ENCODE measurements at places on chromosomes 2 and 18.
A peak's percentile ranks its signal among the peaks of the same experiment; 100 is the strongest.

DNA sequence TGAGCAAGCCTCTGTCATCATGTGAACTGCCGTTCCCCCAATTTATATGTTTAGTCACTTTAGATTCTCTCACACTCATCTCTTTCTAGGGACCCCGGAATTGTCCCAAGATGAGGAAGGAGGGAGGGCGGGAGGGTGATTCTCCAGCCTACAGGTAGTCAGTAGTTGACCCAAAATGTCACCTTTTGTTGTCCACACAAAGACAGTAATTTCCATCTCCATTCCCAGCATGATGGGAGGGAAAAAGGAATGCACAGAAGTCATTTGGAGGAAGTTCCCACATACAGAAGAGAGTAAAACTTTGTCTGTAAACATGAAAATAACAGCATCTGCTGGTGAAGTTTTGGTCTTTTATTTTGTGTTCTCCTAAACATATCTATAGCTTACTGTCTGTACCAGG is 222.9 kb downstream of the KLHL29 start:
- no peak for DNase-seq

- DNase-seq, result no peak
Observed at GRCh38 chr2:144143294-144144151, 376.4 kb downstream of the ZEB2 start.

DNA sequence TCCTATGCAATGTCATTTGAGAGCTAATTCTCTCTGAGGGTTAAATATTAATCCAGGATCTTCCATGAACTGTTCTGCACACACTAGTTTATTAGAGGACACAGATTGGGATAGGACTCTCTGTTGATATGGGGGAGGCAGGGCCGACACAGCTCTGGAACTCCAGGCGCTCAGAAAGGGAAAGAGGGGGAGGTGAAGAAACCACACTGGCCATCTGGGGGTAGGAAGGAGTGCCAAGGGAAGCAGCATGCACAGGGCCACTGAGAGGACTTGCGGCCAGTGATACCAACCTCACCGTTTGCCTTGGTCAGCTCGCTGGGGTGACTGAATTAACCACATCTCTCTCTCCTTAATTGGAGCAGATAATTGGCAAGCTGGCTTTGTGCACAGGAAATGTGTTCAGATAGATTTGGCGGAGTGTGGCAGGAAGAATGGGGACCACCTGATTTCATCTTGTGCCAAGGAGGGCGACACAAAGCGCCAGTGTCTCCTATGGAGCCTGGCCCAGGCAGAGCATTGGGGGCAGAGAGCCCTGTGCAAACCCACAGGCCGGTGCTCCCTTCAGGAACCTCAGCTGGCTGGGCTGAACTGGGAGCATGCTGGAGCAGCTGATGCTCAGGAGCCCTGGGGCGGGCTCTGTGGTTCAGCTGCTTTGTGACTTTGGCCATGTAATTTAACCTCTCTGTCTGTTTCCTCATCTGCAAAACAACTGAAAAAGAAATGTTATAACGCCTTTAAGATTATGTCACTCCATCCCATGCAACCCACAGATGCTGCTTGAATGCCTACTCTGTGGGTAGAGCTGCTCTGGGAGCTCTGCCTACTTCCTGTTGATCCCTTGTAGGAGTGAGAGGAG is 114.7 kb upstream of the STON1 start:
- DNase-seq, result no peak

DNA sequence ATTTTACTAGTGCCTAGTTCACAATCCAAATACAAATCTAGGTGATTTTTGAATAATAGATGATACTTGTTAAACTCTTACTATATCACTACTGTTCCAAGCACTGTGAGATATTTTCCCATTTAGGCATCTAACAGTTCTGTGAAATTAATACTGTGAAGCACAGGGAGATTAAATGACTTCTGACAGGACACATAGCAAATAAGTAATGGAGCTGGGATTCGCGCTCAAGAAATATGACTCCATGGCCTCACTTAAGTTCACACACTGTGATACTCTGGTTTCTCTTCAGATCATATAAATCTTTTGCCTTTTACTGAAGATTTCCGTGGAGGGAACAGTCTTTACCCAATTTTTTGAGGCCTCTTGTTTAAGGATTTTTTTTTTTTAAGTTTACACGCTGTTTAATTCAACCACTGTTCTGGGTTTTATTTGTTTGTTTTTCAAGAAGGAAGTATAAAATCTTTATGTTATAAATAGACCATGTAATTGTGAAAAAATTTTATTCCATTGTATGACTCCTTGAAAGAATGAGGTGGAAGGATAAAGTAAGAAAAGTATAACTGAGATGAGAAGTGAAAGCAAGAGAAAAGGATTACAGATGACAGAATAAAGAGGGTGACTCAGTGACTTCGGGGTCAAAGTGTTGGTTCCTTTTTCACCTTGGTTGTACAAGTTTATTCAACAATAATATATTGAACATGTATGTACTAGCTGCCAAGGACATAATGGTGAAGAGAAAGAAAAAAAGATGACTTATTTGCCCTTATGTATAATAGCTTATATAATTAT is 30.2 kb downstream of the RBM45 start:
- DNase-seq, result no peak

GRCh38 chr2:121473512-121473911 is 57.2 kb upstream of the RNU4ATAC start:
- DNase-seq, result no peak

DNA sequence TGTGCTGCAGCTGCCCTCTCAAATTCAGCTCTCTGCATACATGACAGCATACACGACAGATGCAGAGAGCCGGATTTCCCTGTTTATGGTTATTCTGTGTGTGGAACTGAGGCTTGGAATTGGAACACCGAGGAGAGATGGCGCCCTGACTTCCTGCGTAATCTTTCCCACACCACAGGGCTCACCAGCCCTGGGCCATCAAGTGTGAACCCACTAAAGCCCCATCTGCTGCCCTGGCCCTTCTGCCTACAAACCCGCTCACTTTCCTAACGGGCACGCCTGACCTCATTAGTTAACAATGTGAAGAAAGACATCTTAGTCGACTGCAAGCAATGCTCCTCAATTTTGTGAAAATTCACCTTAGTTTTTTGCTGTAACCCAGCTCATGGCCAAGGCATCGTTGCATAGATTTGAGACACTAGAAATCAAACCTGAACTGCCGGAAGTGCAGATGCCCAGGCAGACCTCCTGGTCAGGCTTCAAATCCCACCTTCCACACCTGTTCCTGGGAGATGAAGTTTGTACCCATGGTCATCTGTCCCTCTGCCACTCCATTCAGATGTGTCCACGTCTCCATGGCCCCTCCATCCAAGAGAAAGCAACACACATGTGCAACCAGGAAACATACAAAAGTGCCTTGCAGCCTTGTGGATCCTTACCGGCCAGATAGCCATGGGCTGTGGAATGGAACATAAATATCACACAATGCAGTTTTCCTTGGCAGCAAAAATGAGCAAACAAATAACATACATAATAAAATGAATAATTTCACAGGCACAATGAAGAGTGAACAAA is 5.0 kb upstream of the CIDEA start:
- no peak for DNase-seq

- no peak for DNase-seq
Observed at GRCh38 chr2:75527676-75528075, 33.1 kb downstream of the EVA1A start.

GRCh38 chr2:215790523-215791421 is 222.6 kb downstream of the MREG start:
- no peak for DNase-seq

DNA sequence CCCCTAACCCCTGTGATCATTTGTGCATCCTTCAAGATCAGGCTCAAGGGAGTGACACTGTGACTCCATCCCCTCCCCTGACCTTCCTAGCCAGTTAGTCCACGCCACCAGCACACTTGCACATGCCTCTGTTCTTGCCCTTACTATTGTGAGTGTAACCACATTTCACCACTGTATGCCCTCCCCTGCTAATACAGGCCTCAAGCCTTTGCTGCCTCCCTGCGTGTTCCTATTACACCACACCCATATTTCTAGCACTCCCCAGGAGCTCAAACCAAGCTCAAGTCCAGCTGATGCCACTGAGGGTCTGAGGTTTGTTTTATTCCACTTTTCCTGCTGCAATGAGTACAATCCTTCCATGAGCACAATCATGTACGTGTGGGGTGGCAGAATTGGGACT is 288.9 kb upstream of the FBXO11 start:
- DNase-seq, result no peak

- DNase-seq, result no peak
Observed at GRCh38 chr2:1010415-1010930, 59.8 kb downstream of the SNTG2 start.

GRCh38 chr2:69559442-69560146 is 83.9 kb downstream of the AAK1 start:
- DNase-seq, result no peak

GRCh38 chr2:121074293-121074932 is 210.6 kb downstream of the TFCP2L1 start:
- DNase-seq, result no peak

- DNase-seq, result peak; percentile 71
Observed at GRCh38 chr2:188199716-188200128, 92.0 kb upstream of the GULP1 start.

- no peak for DNase-seq
Observed at GRCh38 chr2:232929303-232930058, 59.4 kb downstream of the SNORC start.

Data from fibroblast of skin of left biceps (primary cell).